ENCODE measurements at places on chromosomes 7 and 10.

- peak; percentile 35 for DNase-seq
Measured at GRCh38 chr7:114823290-114823689, 98.6 kb upstream of the MDFIC start.

DNA sequence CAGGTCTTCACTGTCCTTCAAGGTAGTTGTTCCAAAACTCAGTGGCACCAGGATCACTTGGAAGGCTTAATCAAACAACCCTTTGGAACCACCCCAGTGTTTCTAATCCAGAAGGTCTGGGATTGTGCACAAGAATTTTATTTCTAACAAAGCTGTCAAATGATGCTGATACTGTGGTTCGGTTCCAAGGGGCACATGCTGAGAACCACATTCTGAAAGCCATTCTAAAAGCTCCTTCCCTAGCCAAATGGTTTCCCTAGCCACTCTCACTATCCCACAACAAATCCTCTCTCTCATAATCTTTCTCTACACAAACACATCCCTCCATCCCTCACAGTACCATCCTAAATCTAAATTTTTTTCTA is 52.1 kb downstream of the MACC1 start:
- DNase-seq: no peak

- peak; percentile 33 for DNase-seq
Measured at GRCh38 chr7:78472519-78472918, 673.9 kb downstream of the PHTF2 start.

- DNase-seq: no peak
Measured at GRCh38 chr10:127928021-127928806, 21.3 kb downstream of the PTPRE start.

GRCh38 chr7:4119848-4120247 is 562.2 kb upstream of the FOXK1 start:
- DNase-seq: no peak

DNA sequence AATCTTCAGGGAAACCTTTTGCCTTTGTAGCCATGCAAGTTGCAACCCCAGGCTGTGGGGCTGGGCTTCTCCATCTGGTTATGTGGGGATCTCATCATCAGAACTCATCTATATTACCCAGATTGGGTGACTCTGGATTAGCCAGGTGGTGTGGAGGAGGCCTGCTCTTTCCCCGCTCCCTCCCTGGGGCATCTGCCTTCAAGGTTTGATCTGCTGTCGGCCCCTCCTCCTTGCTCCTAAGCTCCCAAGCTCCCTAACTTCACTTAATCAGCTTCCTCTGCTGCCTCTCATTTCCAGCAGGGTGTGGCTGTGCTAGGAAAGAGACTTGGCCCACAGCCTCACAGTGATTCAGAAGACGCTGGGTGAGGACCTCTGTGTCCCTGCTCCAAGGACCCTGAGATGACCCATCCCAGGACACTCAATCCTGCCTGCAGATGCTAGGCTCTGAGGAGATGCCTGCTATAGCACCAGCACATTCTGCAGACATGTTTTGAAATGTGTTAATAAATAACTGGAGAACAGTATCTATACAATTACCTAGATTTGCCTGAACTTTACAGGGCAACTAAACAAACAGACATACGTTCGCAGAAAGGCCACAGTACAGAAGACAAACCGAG is 392.1 kb upstream of the PODXL start:
- no peak for DNase-seq

DNA sequence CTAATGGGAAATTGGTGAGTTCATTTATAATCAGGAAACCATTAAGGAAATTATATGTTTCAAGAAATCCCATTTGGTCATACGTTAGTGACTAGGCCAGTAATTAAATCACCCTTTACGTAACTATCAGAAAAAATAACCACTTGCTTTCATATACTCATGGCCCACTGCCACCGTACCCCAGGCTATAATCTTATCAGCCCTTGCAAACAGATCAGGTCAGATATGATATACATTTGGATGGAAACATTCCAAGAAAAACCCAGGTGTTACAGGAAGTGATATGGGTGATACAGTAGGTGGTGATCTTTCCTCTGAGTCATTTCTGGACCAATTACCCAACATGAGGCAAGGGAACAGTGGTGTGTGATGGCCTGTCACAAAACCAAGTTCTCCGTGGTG is 481.0 kb upstream of the SEMA3A start:
- DNase-seq: no peak

- DNase-seq: peak; percentile 41
Measured at GRCh38 chr10:29329420-29329819, 40.5 kb downstream of the LYZL1 start.

GRCh38 chr10:30531751-30532530 is 97.6 kb downstream of the LYZL2 start:
- no peak for DNase-seq

GRCh38 chr7:139541600-139542307 is 18.3 kb downstream of the CLEC2L start:
- DNase-seq: no peak

DNA sequence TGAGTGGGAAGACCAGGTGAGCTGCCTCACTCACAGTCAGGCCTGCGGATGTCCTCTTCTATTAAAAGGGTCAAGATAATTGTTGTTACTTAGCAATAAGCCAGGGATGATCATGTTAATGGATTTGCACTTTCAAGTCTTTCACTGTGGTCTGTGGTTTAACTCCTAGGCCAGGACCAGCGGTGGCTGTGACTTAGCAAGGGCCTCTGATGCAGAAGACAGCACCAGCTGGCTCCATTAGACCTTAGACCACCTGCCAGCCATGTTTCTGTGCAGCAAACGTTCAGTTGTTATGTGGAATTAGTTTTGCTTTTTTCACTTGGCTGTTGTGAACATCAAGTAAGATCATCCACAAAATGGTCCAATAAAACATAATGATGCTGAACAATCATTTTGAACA is 537.3 kb downstream of the TNS3 start:
- DNase-seq: no peak

GRCh38 chr7:24438232-24438631 is 135.0 kb upstream of the PALS2 start:
- DNase-seq: no peak

- DNase-seq: no peak
Measured at GRCh38 chr10:131773370-131774343, 127.2 kb upstream of the PPP2R2D start.

- no peak for DNase-seq
Measured at GRCh38 chr7:128221929-128222403, 19.1 kb upstream of the LEP start.

- DNase-seq: peak; percentile 37
Measured at GRCh38 chr7:104922182-104923009, 91.6 kb upstream of the KMT2E start.

- DNase-seq: peak; percentile 3
Measured at GRCh38 chr10:89981891-89982290, 280.5 kb downstream of the KIF20B start.

- DNase-seq: no peak
Measured at GRCh38 chr7:78006063-78006755, 207.6 kb downstream of the PHTF2 start.

GRCh38 chr7:105454921-105455320 is 66.2 kb upstream of the SRPK2 start:
- DNase-seq: no peak

DNA sequence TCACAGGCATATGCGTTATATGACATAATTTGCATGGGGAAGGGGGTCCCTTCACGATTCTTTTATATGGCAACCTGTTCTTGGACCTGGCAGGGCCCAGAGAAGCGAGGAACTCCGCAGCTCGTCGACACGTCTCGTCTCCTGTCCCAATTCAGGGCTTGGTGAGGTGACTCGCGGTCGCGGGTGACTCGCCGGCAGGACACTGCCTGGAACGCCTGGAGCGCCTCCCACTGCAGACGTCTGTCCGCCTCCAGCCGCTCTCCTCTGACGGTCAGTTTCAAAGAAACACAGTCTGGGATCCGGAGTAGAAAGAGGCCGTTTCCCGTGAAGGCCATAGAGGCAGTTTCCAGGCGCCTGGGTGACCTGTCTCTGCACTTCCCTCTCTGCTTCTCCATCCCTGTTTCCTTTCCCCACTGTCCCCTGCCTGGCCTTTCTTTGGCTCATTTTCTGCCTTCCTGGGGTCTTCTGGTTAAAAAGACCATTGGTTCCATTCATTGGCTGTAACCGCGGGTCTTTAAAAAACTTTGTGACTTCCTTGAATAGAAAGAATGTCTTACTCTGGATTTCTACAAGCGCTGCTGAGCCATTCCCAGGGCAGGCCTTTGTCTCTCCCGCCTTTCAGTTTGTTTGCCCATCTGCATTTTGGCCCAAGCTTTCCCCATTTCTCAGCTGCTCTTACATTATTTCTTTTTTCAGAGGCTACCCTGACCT is 1.2 kb downstream of the UPP1 start:
- DNase-seq: no peak

DNA sequence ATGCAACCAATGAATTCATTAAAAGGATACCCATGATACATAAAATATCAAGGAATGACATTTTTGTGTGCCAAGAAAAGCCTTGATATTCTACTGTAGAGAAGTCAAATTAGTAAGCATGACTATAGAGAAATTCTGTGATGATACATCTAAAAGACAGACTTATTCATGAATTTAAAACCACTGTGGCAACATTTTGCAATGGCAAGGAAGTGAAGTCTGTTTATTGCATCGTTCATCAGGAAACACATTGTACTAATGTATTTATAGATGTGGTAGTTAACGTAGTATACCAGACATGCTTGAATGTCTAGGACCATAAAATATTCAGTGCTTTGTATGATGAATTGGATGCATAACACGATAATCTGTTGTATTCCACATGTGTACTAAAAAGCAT is 9.3 kb upstream of the CLEC5A start:
- DNase-seq: peak; percentile 24

- no peak for DNase-seq
Measured at GRCh38 chr10:93081834-93082233, 8.1 kb downstream of the CYP26A1 start.

DNA sequence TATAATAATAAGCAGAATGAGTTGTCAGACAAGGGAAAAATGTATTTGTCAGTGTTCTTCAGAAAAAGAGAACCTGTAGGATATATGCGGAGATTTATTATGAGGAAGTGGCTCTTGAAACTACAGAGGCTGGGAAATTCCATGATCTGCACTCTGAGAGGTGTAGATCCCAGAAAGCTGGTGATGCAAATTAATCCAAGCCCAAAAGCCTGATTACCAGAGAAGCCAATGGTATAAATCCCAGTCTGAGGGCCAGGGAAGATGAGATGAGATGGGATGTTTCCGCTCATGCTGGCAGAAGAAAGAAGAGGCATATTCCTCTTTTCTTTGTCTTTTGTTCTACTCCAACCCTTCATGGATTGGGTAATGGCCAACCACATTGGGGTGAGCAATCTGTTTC is 732.8 kb upstream of the IGFBP3 start:
- no peak for DNase-seq

- DNase-seq: no peak
Measured at GRCh38 chr7:1659696-1660095, 10.4 kb upstream of the ELFN1 start.

DNA sequence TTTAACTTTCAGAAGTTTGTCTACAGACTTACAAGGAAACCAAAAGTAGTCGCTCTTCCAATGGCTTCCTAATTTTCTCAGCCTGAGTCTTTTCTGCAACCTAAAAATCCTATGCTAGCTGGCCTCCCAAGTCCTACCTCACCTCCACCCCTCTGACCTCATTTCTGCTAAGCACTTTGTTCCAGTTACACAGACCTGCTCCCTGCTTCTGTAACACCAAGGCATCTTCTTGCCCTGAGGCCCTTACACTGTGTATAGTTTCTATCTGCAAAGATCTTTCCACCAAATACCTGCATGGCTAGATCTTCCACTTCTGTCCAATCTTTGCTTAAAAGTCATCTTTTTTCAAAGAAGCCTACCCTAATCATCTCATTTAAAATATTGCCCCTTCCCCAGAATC is 1.9 kb upstream of the SNX13 start:
- no peak for DNase-seq

DNA sequence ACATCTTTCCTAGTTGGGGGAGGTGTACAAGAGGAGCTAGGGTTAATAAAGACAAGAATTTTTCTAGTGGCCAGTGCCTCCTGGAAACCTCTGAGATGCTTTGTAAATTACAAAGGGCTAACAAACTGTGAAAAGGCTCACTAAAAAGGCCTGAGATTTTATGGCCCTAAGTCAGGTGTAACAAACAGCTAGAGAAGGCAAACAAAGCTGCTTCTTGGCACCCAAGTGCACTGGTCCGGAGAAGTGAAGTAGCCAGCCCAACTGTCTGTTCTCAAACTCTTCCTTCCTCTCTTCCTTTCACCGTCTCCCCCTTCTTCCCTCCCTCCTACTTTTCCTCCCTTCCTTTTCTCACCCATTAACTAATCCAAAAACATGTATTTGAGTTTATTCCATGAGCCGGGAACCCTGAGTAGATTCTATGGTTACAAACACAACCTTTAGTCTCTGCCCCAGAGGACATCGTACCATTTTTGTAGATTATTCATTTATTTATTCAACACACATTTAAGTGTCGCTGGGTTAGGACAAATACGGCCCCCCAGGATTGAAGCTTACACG is 143.4 kb upstream of the PCGF5 start:
- no peak for DNase-seq

- no peak for DNase-seq
Measured at GRCh38 chr7:30369879-30370278, 85.5 kb downstream of the ZNRF2 start.

GRCh38 chr7:78099715-78100394 is 301.3 kb downstream of the PHTF2 start:
- DNase-seq: peak; percentile 60

DNA sequence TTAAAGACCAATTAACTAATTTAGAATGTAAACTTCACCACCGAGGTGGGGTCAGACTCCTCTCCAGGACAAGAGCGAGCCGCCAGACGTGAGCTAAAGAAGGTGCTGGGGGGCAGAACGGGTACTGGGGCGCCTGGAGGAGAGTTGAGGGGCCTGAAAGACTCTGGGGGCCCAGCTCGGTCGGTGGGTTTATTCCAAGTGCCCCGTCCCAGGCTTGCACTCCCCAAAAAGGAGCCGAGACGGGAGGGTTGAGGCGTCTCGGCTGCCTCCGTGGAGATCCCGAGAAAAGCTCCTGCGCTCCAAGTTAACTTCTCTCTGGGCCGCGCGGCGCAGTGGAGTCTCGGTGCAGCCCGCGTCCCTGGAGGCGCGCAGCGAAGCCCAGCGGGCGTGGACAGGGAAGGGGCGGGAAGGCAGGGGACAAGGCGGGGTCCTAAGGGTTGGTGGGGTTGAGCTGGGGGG is 553.3 kb downstream of the TFEC start:
- no peak for DNase-seq

DNA sequence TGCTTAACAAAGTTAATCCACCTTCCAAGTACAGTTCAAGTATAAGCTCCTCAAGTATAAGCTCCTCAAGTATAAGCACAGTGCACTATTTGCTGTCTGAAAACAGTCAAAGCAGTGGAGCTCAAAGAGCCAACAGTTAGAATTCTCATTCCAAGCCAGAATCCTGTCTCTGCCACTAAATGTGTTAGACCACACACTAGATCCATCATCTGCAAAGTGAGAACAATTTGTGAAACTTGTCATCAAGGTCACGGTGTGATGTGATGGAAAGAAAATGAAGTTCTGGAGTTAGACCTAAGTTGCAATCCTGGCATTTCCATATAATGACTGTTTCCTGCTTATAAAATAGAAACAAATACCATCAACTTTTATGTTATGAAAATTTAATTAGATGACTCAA is 602.5 kb downstream of the TNS3 start:
- no peak for DNase-seq

GRCh38 chr7:136594739-136595144 is 273.7 kb upstream of the CHRM2 start:
- DNase-seq: no peak

Measured in skeletal muscle cell (primary cell).